Activated CD4-positive, alpha-beta T cell treated with anti-CD3 and anti-CD28 coated beads for 24 hours (primary cell): ENCODE measurements at places on chromosomes 6 and 20.
A peak's percentile ranks its signal among the peaks of the same experiment; 100 is the strongest.

DNA sequence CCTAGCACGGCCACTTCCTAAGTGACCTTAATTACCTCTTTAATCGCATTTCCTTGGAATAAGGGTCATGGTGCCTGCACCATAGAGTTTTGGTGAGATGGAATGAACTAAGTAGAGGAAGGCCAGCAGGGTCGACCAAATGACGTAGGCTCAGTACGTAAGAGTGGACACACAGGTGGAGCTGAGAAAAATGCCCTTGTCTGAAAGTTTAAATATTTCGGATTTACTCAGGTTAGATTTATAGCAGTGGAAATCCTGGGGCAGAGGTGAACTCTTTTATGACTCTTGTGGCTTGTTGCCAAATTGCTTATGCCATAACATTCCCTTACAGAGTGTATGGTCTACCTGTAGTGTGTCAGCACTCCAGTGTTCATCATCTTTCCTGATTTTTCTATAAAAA is 23.6 kb upstream of the BTBD3 start:
- DNase-seq, result no peak

DNA sequence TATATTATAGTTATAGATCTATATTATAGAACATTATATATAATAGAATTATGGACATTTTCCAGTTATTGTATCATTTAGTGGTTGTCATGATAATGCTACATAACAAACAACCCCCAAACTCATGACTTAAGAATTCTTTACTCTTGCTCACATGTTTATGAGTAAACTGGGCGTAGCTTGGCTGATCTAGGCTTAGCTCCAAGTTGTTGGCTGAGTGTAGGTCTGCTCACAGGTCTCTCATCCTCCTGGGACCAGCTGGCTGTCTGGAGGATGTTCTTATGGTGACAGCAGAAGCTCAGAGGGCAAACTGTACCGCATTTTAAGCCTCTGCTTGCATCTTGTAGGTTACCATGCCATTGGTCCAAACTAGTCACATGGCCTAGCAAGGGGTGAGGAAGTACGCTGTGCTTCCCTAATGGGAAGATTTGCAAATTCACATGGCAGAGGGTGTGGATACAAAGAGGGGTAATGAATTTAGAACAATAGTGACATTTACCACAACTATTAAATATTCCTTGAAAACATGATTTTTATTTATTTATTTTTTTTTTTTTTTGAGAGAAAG is 34.2 kb downstream of the ARHGAP40 start:
- DNase-seq, result no peak

DNA sequence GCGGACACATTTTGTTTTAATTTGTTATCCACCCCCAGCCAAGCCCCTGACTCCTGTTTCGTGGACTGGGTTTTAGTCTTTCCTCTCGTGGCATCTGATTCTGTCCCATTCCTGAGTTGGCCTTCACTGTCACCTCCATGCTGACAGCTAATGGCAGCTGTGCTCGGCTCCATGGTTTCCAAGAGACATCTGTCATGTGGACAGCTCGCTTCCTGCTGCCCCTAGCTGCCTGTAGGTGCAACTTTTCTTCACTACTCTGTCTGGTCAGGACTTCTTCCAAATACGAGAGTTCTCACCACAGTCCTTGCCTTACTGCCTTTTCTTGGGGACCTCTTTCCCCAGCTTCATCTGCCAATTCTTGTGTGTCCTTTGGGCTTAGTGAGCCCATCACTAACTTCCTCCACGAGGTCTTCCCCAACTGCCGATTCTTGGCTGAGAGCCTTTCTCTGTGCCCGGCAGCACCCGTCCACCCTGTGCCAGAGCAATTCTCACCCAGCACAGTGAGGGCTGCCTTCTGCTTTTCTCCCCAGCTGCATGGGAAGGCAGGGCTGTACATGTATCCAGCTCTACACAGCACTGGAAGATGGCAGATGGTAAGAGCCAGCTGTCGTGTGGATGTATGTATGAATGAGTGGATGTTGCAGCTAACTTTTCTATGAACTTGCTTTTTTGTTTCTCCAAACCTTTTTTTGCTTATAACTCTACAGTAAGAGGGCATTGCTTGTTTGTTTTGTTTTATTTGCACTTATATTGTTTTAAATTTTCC is 140.4 kb downstream of the F13A1 start:
- no peak for DNase-seq

- peak; percentile 52 for DNase-seq
Observed at GRCh38 chr6:43454290-43454695, 1.1 kb downstream of the DLK2 start.

DNA sequence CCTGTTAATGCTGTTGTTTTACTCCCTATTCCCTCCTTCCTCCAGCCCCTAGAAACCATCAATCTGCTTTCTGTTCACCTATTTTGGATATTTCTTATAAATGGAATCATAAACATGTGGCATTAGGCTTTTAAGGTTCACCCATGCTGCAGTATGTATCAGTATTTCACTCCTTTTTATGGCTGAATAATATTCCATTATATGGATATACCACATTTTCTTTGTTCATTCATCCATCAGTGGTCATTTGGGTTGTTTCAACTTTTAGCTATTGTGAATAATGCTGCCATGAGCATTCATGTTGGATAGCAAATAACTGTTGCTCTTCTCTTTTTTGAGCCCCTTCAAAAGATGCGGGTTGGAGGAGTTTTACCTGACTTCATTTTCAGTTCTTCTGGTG is 89.2 kb downstream of the GCLC start:
- DNase-seq, result no peak

- no peak for DNase-seq
Observed at GRCh38 chr6:22466665-22467245, 102.6 kb upstream of the HDGFL1 start.

DNA sequence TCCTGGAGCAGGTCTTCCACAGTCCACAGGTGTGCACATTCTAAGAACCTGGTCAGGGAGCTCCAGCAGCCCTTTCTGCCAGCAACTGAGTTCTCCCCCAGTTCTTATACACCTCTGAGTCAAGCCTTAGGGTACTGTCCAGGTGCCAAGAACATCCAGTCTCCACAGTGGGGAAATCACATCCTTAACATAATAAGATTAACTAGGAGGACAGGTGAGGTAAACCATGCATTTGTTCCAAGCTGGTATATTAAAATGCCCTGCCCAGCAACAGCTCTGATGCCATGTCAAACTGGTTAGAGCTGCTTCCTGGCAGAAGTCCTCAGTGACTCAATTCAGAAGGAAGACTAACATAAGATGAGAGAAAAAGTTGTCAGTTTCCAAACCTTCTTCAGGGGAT is 303.9 kb upstream of the SGK1 start:
- no peak for DNase-seq

- DNase-seq, result no peak
Observed at GRCh38 chr6:110979565-110980101, 2.2 kb upstream of the RPF2 start.

- no peak for DNase-seq
Observed at GRCh38 chr20:46826343-46826984, 68.2 kb upstream of the EYA2 start.
